Kidney tubule cell (primary cell): ENCODE measurements at places on chromosomes 12 and 14.

GRCh38 chr14:37411079-37411735, 183.8 kb downstream of the FOXA1 start:
- DNase-seq, result no peak

GRCh38 chr12:89236237-89236636, 116.1 kb downstream of the DUSP6 start:
- peak; percentile 30 for DNase-seq

- no peak for DNase-seq
Observed at GRCh38 chr12:127761880-127762279, 505.1 kb upstream of the TMEM132C start.

DNA sequence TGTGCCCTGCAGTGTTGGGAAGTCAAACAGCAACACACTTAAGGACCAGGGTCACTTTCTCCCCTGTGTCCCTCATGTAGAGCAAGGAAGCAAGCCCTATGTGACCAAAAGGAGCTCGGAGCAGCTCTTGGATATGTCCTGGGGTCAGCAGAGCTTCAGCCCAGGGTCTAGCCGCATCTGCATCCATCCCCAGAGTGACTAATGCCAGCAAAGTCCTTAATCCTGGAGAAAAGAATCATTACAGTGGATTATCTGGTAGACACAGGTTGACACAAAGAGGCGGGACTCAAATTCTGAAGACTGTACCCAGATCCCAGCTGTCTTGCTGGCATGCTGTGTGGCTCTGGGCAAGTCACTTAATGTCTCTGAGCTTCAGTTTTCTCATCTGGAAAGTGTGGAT, 239.1 kb upstream of the PWP1 start:
- DNase-seq, result no peak

DNA sequence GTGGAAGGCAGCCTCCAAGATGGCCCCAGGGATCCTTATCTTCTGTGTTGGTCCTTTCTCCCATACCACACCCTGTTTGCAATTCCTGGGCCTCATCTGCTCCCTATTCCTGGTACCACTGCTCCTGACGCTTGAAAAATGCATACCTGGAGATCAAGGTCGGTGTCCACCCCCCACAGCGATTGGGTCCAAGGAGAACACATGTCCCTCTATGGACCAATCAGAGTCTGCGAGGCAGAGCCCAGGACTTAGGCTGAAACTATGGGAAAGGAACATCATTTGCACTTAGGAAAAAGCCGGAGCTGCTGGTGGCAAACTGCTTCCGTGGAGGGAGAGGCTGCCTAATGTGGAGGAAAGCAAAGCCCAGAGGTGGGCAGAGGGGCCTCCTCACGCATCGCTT, 33.3 kb upstream of the ITPK1 start:
- DNase-seq, result no peak

DNA sequence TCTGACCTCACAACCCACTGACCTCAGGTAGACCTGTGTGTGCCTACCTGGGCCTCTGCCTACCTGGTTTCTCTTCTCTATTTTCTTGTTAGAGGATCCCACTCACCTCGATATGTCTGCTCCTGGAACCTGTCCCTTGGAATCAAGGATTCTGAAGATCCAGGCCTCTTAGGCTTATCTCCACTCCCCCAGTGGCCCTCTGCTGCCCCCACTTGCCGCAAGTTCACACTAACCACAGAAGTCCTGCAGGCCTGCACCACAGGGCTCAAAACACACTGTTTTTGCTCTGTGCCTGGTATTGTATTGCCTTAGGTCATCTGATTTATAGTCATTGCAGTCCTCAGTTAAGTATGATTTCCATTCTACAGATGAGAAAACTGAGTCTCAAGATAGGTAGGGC, 15.3 kb upstream of the NRXN3 start:
- no peak for DNase-seq

- DNase-seq, result no peak
Observed at GRCh38 chr14:41666301-41666700, 59.6 kb downstream of the LRFN5 start.

DNA sequence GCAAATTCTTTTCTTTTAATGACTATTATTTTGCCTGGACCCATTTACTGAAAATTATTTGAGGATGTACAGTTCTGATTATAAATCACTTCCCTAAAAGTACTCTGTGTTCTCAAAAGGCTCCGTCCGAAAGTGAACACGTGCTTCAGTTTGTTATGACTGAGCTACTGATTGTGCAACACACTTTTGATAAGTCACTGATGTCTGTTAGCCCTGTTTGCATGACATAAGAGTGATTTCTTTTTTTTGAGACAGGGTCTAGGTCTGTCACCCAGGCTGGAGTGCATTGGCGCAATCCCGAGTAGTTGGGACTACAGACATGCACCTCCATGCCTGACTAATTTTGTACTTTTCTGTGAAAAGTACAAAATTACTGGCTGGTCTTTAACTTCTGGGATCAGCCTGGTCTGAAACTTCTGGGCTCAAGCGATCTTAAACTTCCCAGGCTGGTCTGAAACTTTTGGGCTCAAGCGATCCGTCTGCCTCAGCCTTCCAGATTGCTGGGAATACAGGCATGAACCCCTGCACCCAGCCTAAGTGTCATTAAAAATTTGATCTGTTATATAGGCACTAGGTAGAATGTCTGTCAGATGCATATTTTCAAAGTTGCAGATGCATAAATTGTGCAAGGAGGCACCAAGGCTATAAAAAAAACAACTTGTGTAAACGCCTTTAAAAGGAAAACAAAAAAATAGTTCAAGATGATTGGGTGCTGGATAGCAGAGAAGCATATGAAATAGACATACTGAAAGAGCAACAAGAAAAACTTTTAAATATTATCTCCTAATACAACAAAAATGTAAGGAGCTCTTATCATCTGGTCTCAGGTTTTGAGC, 111.5 kb downstream of the SRGAP1 start:
- DNase-seq, result peak; percentile 31

DNA sequence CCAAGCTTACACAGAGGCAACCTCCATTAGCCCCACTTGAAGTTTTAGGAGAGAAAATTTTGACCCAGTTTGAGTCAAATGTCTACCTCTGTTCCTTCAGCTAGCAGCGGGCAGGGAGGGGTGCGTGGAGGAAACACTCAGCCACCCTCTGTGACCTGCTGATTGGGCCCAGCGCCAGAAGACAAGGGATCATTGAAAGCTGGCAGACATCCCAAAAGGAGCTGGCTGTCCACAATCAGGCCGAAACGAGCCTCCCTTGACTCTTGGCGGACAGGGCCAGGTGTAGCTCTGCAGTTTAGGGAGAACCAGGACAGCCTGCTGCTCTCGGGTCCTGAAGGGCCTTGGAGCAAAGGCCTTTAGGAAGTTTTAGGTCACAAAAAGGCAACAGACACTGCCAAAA, 41.3 kb downstream of the CD9 start:
- peak; percentile 45 for DNase-seq

GRCh38 chr12:94207849-94208621, 59.7 kb downstream of the PLXNC1 start:
- no peak for DNase-seq

DNA sequence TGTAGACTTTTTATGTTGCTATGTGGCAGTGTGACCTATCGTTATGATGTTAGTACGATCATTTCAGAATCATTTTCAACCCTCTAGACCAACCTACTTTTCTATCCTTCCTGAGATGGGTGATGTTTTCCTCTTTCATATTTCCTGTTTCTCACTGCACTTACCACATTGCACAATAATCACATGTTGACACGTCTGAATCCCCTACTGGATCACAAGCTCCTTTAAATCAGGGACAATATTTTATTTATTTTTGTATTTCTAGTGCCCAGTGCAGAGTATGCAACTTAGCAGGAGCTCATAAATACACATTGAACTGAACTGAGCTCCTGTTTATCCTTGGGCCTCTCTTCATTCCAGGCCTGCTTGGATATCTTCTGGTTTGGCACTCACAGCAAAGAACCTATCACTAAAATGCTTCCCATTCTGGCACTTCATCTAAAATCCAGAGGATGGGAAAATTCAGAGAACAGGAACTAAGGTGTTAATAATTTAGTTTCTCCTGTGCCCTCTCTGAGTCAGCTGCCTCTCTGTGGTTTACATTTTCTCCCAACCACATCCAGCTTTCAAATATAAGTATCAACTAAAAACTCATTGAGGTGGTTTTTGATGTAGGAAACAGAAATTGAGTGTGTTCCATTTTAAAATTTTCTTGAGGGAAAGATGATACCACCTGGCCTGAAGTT, 69.4 kb upstream of the DYRK2 start:
- peak; percentile 71 for DNase-seq

GRCh38 chr14:99215277-99215676, 56.7 kb downstream of the BCL11B start:
- peak; percentile 26 for DNase-seq

DNA sequence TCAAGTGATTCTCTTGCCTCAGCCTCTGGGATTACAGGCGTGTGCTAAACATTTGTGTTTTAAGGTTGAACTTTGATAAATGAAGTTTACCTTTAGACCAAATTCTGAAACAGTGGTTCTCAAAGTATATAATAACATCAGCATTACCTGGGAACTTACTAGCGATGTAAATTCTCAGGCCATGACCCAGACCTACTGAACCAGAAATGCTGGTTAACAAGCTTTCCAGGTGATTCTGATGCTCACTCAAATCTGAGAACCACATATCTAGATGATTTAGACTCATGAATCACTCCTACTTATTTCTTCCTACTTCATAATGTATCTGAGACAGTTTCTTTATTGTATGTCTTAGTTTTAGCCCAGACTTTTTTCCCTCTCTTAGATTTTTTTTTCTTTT, 43.6 kb downstream of the RAD51B start:
- DNase-seq, result peak; percentile 71

DNA sequence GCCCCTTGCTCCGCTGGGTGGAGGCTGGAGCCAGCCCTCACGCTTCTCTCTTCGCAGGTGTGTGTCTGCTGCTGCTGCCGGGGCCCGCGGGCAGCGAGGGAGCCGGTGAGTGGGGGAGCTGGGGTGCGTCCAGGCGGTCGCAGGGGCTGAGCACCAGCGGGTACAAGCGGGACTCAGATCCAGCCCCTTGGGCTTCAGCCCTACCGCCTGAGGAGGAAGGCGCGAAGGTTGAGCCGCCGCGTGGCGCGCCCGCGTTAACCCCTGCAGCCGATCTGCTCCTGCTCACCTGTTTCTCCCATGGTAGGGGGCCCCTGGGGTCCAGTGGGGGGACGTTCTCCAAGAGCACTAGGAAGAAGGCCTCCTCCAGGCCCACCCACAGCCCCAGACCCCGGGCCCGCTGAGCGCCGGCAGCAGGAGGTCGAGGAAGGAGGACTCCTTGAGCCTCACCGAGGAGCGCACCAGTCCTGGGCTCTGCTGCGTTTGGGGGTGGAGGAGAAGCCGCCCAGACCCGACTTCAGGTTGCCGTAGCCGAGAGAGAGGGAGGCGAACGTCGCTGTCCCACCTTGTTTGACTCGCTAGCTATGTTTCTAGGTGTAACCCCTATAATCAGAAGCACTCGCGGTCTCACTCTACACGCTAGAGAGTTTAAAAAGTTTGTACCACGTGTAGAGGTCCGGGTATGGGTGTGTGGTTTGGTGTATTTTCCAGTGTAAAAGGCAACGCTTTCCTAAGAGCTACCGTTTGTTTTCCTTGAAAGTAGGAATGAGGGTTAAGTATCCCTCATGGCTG, 834 bp downstream of the COCH start:
- peak; percentile 8 for DNase-seq

GRCh38 chr12:102438047-102438826, 42.1 kb downstream of the IGF1 start:
- DNase-seq, result no peak

GRCh38 chr12:66251049-66251448, 51.2 kb upstream of the HELB start:
- no peak for DNase-seq

GRCh38 chr12:68018315-68018714, 29.1 kb downstream of the IFNG-AS1 start:
- no peak for DNase-seq

DNA sequence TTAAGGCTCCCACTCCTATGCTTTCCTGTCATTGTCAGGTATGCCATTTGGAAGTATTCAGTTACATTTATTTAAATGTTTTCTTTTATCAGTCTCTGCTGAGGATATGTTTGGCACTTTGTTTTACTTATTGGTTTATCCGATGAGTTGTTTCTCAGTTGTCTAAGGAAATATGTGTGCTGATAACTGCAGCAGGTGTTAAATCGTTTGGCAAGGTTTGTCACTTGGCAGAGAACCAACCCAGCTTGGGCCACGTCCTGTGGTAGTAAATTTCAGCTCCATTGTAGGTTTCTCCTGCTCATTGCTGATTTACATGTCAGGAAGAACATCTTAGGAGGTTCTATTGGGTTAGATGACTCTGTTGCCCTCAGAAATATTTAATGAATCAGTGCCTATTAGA, 22.0 kb upstream of the MGST1 start:
- DNase-seq, result peak; percentile 9

- DNase-seq, result no peak
Observed at GRCh38 chr14:22427771-22428231, 161.2 kb downstream of the DAD1 start.

- no peak for DNase-seq
Observed at GRCh38 chr14:76126076-76126475, 25.6 kb upstream of the GPATCH2L start.

- DNase-seq, result no peak
Observed at GRCh38 chr14:104460791-104461651, 118.5 kb upstream of the C14orf180 start.

- DNase-seq, result no peak
Observed at GRCh38 chr14:91184559-91184958, 59.9 kb downstream of the GPR68 start.

DNA sequence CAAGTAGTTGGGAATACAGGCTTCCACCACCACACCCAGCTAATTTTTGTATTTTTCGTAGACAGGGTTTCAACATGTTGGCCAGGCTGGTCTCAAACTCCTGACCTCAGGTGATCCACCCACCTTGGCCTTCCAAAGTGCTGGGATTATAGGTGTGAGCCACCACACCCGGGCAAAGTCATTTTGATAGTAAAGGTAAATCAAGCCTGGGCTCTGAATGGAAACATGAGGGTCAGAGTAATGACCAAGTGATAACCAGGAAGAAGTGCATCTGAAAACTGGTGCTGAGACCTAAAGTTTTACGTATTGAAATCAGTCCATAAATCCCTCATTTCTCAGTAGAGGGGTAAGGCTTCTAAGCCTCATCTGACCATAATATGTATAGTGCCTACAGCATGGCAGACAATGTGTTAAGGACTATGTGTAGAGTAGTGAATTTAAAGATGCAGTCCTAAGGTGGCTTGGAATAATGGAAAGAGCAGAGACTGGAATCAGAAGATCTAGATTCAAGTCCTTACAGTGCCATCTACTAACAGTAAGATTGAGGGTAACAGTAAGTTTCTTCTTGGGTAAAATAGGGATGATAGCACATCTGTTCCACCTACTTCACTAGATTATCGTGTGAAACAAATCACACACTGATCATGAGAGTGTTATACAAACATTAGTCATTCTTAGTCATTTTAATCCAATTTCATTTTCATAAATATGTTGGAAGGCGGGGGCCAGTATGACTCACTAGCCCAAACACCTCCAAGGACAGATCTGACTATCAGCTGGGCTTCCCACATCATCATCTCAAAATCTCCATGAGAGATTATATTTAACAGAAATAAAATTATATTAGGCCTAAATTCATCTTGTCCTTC, 11.2 kb downstream of the MAP4K5 start:
- DNase-seq, result peak; percentile 64
